ENCODE measurements at places on chromosomes 7 and 10.
A peak's percentile ranks its signal among the peaks of the same experiment; 100 is the strongest.

DNA sequence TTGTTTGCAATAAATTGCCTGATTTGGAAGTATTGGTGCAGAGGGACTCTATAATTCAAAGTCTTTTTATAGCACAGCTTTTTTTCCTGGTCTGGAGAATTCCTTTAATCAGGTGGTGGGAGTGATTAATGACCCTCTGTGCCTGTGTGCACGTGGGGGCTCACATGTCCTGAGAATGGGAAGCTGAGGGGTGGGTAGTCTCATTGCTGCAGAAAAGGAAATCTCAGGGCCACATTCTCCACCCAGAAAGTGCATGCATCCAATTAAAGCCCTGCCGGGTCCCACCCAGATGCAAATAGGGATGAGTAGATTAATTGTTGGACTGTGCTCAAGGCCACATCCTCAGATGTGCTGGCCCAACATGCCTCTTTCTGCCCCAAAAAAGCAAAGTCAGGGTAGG, 324.7 kb downstream of the CXCL12 start:
- DNase-seq = no peak

DNA sequence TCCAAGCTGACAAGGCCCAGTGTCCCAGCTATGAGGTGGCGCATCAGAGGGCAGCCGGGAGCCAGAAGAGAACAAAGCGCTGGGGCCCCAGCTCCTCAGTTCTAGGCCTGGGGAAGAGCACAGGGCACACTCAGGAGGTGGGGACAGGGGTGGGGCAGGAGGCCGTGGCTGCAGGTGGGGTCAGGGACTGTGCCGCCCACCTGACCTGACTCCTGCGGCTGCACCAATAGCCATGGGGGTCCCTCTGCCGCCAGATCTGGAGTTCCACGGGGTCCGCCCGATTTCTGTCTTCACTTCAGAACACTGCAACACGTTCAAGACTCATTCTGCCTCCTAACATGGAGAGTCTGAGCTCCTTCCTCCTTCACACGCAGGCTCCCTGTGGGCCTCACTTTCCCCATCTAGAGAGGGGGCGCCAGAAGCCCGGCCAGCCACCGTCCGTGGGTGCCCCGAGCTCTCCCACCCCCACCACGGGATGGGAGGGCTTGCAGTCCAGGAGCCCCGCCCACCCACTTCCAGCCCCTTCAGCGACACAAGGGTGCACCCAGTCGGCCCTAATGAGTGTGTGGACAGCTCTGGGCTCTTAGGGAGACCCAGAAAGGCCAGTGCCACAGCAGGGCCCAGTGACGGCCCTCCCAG, 278.3 kb downstream of the MAD1L1 start:
- DNase-seq = no peak

- DNase-seq = peak; percentile 19
Observed at GRCh38 chr7:105599551-105599950, 18.3 kb upstream of the EFCAB10 start.

- no peak for DNase-seq
Observed at GRCh38 chr10:3813267-3813666, 28.3 kb upstream of the KLF6 start.

DNA sequence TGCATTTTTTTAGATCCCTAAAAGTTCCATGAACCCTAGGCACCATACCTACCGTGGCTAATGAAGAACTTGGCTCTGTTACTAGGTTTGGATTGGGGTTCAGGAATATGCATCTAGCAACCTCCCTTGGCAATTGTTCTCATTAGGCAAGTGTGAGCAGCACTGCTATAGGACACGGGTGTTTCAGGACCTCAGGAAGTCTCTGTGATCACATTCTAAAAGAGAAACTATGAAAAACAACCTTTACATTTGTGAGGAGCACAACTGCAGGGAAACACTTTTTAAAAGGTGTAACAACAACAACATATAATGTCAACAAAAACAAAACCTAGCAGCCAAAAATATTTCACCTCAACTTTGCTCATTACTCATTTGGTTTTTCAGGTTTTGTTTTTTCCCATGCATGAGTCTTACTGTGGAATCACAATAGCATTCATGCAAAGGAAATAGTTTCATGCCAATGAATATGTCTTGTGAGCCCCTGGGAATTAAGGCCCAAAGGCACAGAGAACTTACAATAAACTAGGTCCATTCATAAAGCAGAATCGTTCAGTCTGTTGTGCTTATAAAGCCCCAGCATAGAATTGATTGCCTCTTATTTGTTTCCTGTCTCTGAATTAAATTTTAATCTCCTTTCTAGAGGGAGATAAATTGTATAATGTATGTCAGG, 255.7 kb upstream of the DGKB start:
- no peak for DNase-seq

DNA sequence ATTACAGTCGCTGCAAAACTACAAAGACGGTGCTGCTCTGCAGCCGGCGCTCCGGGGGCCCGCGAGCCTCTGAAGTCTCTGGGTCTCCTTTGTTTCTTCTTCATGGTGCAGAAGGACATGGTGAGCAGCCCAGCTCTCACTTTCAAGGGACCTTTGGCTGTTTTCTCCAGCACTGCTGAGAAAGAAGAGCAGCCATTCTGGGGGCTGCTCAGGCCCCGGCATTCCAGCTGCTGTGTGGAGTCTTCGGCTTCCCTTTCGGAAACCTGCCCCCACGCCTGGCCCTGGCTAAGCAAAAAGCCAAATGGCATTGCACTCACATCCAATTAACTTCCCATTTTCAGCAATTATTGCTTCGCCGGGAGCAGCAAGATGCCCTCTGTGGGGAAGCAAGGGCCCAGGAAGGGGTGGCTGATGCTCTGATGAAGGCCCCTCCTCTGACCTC, 555.7 kb downstream of the PTPRN2 start:
- no peak for DNase-seq

GRCh38 chr7:137601642-137602041, 245.1 kb downstream of the DGKI start:
- DNase-seq = no peak

GRCh38 chr10:34222359-34222758, 592.7 kb downstream of the PARD3 start:
- DNase-seq = no peak

GRCh38 chr7:229184-229964, 37.0 kb downstream of the FAM20C start:
- peak; percentile 94 for DNase-seq

GRCh38 chr7:50266635-50267386, 37.7 kb upstream of the IKZF1 start:
- DNase-seq = no peak

- DNase-seq = no peak
Observed at GRCh38 chr7:111998326-111998725, 207.9 kb downstream of the DOCK4 start.

- no peak for DNase-seq
Observed at GRCh38 chr10:80411267-80411668, 2.9 kb downstream of the PRXL2A start.

DNA sequence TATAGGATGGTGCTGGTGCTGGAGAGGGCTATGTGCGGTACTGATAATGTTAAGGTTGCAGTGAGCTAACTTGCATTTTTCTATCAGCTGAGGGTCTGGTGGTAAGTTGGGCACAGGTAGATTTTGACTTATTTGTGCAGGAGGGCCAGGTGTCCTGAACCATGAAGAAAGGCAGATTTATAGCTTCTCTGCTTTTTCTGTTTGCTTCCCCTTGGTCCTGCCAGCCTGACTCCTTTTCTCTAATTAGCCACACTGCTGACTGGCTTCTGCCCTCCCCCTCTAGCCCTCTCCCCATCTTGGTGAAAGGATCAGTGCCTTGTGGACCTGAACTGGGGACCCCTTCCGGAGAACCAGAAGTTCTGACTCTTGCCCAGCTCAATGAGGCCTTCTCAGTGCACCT, 40.8 kb upstream of the STEAP4 start:
- no peak for DNase-seq

DNA sequence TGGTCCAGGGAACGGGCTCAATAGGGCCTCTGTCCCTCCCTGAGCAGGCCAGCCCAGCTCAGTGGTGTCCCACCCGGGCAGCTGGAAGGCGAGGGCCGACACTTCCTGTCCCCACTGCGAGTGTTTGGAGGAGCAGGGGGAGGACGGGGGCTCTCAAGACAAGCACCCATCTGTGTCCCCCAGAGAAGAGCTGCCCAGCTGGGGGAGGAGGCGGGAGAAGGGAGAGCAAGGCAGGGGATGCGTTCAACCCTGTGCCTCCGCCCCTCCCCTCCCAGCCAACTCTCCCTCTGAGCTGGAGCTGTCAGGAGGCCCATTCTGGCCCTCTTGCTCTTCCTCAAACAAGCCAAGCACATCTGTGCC, 35.7 kb downstream of the ZCCHC24 start:
- DNase-seq = peak; percentile 44

DNA sequence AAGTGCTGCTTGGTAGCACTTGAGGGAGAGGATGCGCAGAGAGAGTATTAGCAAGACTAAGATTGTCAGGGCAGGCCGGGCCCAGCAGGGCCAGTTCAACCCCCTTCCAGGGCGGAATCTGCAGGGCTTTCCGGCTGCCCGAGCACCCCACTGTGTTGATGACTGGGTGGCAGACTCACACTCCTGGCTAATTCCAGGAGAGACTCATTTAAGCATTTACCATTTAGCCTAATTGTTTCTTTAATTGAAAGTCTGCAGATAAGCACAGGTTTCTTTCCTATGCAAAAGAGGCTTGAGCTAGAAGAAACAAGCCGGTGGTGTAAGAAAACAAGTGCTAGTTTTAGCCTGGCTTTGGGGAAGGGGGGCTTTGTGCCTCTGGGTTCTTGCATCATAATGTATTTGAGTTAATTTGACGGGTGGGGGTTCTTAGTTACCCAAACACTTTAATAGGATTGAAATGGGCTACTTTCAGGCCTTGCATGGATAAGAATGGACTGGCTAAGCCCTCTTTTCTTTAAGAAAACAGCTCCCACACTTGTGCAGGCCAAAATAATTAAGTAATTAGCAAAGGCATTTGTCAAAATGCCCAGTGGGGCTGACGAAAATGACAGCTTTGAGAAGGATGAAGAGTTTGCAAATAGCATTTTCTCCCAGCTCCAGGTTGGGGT, 201.3 kb downstream of the MYOF start:
- no peak for DNase-seq

DNA sequence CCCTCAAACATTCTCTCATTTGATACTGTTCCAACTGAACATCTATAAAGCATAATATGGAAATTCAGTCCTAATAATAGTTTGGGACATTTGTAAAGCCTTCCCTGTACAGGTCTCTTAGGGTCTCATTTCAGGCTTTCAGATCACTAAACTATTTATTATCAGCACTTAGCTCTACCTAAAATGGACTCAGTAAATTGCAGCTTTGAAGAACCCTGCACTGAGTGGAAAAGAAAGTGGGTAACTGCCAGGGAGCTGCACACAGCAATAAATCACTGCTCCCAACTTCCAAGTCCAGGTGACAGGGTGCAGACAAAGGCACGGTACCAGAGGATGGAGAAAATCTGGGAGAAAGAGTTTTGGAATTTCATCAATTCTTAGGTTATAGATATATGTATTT, 164.9 kb upstream of the AOAH start:
- DNase-seq = no peak

DNA sequence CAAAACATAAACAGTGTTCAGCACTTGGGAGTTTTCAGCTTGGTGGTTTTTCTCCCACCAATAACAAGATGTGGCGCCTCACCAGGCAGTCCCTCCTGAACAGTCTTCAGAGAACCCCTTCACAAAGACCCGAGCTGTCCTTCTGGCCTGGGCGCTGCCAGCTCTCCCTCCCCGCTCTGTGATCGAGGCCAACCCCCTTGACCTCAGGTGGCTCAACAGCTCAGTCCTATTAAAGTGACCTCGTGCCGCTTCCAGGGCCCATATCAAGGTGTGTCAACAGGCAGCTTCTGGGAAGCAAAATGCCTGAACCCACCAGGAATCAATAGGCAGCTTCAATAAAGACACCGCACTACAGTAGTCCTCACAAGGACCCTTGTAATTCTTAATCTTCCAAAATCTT, 63.3 kb downstream of the CHST15 start:
- DNase-seq = peak; percentile 48

- DNase-seq = peak; percentile 75
Observed at GRCh38 chr10:96390460-96390864, 31.7 kb upstream of the OPALIN start.

DNA sequence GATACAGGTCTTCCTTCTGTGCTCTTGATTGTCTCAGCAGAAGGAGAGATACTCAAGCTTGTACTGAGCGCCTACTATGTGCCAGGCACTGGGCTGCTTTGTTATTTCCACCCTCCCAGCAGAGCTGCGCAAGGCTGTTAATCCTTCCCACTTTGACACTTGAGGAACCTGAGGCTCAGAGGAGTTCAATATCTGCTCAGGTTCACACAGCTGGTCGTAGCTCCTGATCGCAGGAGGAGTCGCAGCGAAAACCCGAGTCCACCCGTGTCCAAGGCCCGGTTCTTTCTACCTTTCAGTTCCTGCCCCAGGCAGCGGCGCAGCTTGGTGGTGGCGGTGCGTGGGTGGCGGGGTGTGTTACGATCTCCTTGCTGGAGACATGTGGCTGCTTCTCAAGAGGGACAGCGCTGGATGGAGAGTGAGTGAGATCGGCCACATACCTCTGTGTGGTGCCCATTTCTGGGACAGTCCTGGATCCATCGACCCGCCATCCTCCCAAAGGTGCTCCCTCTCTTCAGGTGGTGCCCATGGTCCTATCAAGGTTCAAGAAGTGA, 26.5 kb upstream of the SAMD8 start:
- DNase-seq = no peak

GRCh38 chr7:2516194-2516555, 3.4 kb upstream of the LFNG start:
- DNase-seq = no peak

DNA sequence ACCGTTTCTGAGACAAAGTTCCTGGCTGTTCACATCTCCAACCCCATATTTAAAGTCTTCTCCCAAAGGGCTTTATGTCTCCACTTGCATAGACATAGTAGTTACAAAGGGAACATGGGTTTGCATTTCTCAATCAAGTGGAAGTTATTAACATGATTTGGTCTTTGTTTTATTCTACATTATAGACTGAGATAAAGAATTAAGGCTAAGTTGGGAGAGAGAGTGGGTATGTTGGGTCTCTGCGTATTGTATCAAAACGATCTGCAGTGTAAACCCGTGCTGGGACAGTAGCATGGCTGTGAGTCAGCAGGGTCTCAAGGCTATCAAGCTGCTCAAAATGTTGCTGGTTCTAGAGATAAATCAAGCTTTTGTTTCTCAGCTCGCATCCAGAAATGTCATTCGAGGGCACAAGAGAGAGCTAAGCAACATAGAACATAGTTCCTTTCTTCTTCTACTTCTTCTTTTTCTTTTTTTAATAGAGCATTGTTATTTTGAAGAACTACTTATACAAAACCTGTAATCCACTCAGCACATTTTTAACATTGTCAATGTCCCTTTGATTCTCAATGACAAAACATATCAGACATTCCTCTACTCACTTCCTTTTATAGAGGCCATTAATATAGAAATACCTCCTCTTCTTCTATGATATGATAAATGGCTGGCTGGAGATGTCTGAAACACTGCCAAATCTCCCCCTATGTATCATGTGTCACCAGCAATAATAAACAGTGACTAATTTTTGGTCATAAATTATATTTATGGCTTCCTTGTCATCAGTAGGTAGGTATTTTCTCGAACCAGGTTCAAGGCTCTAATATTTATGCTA, 34.5 kb upstream of the RHOBTB1 start:
- no peak for DNase-seq

DNA sequence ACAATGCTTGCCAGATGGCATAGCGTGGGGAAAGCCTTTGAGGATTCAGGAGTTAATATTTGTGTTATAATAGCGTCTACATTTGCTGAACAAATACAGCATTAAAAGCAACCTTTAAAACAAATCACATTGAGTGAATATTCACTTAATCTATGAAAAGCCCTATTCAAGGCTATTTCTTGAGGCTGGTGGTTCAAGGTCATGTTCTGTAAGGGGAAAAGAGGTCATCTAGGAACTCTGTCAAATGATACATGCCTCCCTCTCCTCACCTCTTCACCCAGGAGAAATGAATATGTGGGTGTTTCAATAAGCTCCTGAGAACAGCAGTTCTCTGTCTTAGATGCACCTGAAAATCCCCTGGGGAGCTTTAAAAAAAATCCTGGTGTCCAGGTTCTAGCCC, 303.0 kb downstream of the ELMO1 start:
- no peak for DNase-seq
